Activated CD4-positive, CD25-positive, alpha-beta regulatory T cell (primary cell): ENCODE measurements at places on chromosomes 4 and X.

GRCh38 chr4:188596021-188596420 is 456.8 kb downstream of the TRIML1 start:
- DNase-seq: no peak

DNA sequence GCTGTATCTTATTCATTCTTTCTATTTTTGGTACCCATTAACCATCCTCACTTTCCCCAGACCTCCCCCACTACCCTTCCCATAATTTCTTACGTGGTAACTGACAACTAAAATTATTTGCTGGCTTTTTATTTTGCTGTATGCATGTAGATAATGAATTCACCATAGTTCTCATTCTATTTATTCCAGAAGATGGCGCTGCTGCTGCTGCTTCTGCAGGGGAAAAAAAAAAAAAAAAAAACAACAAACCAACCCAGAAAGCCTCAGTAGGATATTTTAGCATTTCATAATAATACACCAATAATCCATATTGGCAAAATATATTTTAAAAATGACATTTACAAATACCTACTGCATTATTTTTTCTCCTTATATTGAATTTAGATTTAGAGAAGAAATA is 416.6 kb upstream of the MAGEB18 start:
- DNase-seq: no peak

GRCh38 chr4:37453281-37453998 is 208.9 kb downstream of the NWD2 start:
- DNase-seq: no peak

DNA sequence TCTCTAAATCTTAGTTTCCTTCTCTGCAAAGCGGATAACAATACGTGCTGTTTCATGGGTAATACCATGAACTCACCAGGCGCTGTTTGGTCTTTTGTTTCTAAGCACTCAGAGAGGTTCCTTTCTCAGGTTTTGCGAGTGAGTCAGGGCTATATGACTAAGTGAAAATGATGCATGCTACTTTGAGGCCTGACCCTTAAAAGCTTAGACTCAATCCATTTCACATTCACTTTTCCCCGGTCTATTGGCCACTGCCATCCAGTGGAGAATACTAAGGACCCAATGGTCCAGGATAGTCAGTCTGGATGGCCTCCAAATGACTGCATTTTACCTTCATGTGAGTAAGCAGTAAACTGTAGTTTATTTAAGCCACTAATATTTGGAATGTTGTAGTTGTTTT is 400.8 kb upstream of the SLIT2 start:
- DNase-seq: no peak

DNA sequence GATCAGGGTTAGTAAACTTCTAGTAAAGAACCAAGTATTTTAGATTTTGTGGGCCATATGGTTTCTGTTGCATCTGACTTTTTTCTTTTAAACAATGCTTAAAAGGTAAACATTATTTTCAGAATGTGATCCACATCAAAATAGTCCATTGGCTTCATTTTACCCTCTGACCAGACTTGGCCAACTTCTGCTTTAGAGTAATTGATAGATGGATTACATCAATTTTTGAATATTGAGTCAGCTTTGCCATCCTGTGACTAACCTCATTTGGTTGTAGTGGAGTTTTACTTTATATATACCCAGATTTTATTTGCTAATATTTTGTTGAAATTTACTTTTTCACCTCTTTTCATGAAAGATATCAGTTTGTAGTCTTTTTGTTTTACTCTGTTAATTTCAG is 559.8 kb downstream of the TLL1 start:
- DNase-seq: no peak

DNA sequence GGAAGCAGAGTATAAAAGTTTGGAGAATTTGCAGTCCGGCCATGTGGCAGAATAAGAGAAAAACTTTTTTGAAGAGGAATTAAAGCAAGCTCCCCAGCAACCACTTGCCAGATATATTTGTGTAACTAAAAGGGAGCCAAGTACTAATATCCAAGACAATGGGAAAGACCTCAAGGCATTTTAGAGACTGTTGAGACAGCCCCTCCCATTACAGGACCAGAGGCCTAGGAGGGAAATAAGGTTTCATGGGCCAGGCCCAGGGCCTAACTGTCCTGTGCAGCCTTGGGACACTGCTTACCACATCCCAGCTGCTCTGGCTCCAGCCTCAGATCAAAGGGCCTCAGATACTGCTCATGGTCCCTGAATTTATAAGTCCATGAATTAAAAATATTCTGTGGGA is 659.4 kb downstream of the PCDH19 start:
- DNase-seq: no peak

- no peak for DNase-seq
Observed at GRCh38 chr4:17293901-17294300, 218.0 kb downstream of the QDPR start.

DNA sequence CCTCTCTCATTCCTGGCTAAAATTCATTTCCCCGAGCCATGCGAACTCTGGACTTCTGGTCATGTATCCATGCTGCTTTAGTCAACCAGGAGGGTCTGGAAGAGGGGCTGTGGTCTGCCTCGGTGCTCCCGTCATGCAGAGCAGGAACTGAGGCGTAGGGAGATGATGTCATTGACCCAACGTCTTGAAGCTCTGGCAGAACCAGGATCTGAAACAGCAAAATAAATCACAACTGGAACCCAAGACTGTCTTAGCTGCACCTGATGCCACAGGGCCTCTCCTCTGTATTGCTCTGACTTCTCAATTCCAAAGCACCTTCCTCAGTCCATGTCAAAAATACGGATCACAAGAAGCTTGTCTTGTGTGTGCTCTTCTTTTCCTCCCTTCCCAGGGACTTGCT is 131.0 kb upstream of the LDB2 start:
- DNase-seq: no peak
